ENCODE measurements at places on chromosomes 7 and 10. TPM values are rescaled to one million over a fixed set of nuclear protein-coding genes. Genes with fewer than 3 reads are reported as not detected.

DNA sequence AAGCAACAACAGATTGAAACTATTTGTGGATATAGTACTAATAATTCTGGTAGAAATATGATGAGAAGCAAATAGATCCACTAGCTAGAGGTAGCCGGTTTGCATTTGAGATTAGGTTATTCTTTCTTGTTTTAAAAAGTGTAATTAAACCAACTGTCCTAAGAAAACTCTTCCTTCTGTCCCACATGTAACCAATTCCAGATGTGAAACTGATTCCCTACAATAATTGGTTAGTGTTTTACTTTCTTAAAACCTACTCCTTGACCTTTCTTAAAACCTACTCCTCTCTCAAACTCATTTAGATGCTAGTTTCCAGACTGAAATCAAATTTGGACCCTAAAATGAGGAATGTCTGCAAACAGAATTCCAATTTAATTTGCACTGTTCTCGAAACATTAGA is 521.5 kb downstream of the SUGCT start:
- DNase-seq = no peak

DNA sequence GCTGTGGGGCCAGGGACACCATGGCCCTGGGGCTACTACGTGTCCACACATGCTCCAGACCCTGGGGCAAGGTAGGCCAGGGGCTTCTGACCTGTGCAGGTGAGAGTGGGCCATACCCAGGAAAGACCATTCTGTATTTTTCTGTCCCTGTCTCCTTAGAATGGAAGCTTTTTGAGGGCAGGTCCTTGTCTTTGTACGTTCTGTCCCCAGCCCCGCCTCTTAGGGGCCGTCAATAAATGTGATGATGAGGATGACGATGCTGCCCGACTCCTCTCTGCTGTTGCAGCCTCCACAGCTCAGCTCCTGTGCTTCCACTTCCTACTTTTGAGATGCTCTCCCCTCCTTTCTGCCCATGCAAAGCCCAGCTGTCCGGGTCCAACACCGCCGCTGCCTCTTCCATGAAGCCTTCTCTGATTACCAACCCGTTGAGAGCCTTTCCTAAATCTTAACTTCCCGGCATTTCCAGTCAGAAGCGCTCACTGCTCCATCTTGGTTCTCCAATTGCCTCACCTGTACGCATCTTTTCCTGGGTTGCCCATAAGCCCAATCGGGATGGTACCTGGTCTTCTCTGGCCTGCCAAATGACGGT is 4.3 kb downstream of the VPS37D start:
- DNase-seq = no peak

DNA sequence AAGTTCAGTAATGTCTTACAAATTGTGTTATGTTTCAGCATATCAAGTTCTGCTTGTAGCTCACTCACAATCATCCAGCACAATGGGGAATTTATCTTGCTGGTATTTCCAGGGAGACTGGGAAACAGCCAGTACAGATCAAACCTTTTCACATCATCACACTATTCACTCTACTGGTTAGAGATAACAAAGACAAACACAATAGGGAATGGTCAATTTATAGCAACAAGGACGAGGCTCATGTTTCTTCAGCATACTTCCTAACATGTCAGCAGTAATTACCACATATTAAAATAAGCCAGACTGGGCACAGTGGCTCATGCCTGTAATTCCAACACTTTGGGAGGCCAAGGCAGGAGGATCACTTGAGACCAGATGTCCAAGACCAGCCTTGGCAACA is 38.3 kb downstream of the TOMM7 start:
- no peak for DNase-seq

The MOGAT3 gene
- 0.81 TPM for total RNA-seq

GRCh38 chr10:33212061-33212748 is 122.3 kb downstream of the NRP1 start:
- no peak for DNase-seq

- DNase-seq = no peak
Observed at GRCh38 chr10:105188737-105189462, 547.8 kb downstream of the SORCS3 start.

The TMEM26 gene
- total RNA-seq = 1.6 TPM

DNA sequence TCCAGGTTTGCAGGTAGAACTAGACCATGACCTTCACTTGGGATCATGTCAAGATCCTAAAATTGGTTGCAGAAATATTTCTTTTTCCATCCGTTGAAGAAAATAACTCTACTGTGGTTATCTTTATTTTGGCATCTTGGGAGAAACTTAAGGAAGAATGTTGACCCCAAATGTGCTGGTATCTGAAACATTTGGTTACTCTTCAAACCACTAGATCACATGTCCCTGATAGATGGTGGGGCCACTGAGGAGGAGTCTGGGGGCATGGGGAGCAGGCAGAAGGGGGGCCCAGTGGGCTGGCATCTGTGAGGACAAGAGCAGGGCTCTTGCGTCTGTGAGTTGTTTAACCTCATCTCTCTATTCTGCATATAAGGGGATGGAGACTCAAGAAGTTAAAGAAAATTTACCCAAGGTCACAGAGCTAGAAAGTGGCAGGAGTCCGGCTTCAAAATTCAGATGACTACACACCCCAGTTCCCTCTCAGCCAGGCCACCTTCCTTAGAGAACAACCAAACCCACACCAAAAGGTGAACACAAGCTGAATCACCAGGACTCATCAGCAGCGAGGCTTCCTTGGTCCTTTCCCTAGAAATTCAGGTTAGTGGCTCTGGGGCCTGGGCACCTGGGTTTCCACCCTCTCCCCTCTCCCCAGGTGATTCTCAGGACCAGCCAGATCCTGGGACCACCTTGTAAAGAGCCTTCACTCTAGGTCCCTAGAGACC is 40.6 kb upstream of the SRGN start:
- DNase-seq = no peak

Data from WTC11 (cell line).